ENCODE measurements at places on chromosomes 4 and X. TPM values are rescaled to one million over a fixed set of nuclear protein-coding genes. Genes with fewer than 3 reads are reported as not detected.

The USP17L27 gene
- total RNA-seq, result not detected

The PRRG3 gene
- total RNA-seq, result not detected

The SAGE1 gene
- not detected for total RNA-seq

The RASGEF1B gene
- total RNA-seq, result 1.1 TPM

The CWH43 gene
- not detected for total RNA-seq

The NLGN3 gene
- 0.25 TPM for total RNA-seq

The PTCHD1 gene
- total RNA-seq, result 3.0 TPM
